ENCODE measurements at places on chromosomes 1 and 21.

- DNase-seq, result no peak
Observed at GRCh38 chr1:203349773-203350524, 973 bp downstream of the FMOD start.

- no peak for DNase-seq
Observed at GRCh38 chr1:41466146-41466545, 18.3 kb downstream of the EDN2 start.

- DNase-seq, result peak; percentile 43
Observed at GRCh38 chr1:85865213-85865612, 157.0 kb upstream of the ZNHIT6 start.

DNA sequence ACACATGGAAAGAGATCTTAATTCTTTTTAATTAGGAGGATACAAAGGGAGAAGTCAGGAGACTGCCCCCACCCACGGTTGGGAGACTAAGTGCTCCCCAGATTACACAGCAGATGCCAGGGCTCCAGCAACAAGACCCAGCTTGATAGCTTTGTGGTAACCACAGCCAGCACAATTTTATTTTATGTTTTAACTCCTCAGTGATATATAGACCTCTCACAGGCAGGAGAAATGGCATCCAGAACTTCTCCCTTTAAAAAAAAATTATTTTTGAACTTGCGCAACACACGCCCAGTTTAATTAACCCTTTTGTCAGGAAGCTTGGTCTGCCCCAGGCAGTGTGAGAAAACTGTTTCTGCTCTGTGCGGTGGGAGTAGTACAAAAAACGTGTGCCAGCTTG lies 62.6 kb upstream of the ACOT11 start:
- DNase-seq, result no peak

- peak; percentile 93 for DNase-seq
Observed at GRCh38 chr1:162003061-162003829, 20.4 kb downstream of the OLFML2B start.

- DNase-seq, result no peak
Observed at GRCh38 chr1:245096311-245097066, 58.3 kb upstream of the KIF26B start.

GRCh38 chr1:21523297-21523813 lies 14.1 kb downstream of the ALPL start:
- DNase-seq, result no peak

DNA sequence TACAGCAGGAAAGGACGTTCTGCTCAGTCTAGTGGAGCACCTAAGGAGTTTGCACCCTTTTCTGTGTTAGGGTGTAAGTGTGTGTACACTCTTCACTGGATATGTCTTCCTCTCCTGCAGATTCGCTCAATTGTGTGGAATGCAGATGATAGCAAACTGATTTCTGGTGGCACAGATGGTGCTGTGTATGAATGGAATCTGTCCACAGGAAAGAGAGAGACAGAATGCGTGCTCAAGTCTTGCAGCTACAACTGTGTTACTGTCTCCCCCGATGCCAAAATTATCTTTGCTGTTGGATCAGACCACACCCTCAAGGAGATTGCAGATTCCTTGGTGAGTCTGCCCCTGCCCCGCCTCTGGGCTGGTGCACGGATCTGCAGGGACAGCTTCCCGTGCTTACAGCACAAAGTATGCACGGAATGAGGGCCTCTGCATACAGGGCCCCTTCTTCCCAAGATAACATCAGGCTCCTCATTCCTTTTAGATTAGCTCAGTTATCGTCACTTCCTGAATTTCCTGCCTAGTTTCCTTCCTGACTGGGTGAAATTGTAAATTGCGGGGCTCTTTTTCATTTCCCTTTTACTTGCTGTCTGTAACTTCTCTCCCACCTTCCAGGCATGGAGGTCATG lies 34.6 kb downstream of the CFAP57 start:
- peak; percentile 96 for DNase-seq

DNA sequence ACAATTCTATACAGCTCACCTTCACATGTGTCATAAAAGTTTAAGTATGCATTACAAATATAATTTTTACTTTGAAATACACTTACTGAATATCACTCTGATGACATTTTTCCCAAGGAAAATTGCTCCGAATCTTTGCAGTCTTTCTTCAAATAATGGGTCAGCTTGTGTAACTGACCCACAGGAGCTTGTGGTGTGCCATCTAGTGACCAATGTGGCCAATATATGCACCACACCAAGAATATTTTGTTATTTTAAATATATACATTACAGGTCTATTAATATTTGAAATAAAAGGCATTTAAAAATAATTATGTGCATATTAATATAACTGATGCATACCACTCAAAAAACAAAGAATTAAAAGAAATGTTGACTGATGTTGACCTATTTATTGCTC lies 271.4 kb downstream of the TBX15 start:
- DNase-seq, result no peak

DNA sequence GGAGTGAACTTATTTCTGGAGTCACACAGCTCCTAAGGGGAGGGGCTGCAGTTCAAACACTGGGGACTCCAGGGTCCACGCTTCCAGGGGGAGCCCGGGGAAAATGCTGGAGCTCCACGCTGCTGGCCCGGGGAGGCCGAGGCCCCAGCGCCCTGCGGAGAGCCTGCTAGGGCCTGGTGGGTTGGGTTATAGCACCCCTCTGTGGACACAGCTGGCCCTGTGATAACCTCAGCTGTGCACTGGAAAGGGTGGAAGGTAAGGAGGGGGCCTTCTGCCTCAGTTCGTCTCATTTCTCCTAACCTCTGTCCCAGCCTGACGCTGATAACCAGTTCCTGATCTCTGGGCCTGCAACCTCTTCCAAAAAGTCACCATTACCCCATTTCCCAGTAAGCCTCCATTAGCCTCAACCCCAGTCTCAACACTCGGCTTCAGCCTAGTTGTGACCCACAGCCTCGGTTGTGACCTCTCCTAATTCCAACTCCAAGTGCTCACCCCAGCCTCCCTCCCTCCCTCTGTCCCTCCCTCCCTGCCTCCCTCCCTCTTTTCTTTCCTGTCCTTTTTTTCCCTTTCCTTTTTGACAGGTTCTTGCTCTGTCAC lies 7.1 kb downstream of the NBL1 start:
- DNase-seq, result peak; percentile 84
